ENCODE measurements at places on chromosomes 4 and X. TPM values are rescaled to one million over a fixed set of nuclear protein-coding genes. Genes with fewer than 3 reads are reported as not detected.

The ABCG2 gene
- 0.48 TPM for total RNA-seq

The PPARGC1A gene
- not detected for total RNA-seq

- H3K27ac ChIP-seq = no peak overlapping the region
- H3K36me3 ChIP-seq = peaks cover 18% of the 10 kb centered on the region
- no peaks in the 10 kb centered on the region for H3K4me1 ChIP-seq
- no peak overlapping the region for H3K4me3 ChIP-seq
Observed at GRCh38 chrX:63889001-63889400, 104.0 kb upstream of the ARHGEF9 start.

The FMR1NB gene
- total RNA-seq = not detected

DNA sequence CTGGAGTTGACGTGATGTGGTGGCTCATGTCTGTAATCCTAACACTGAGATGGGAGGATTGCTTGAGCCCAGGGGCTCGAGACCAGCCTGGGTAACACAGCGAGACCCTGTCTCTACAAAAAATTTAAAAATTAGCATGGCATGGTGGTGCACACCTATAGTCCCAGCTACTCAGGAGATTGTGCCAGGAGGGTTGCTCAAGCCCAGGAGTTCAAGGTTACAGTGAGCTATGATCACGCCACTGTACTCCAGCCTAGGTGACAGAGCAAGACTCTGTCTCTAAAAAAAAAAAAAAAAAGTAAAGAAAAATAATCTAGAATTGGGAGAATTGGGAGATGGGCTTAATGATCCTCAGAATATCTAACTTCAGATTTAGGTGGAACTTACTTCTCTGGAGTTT, 51.1 kb downstream of the MSN start:
- H3K4me3 ChIP-seq = no peak overlapping the region
- no peak for DNase-seq
- H3K27ac ChIP-seq = peak overlapping the region; percentile 60
- H3K4me1 ChIP-seq = peaks cover 83% of the 10 kb centered on the region

All from natural killer cell treated with Interleukin-12 subunit alpha and Interleukin-12 subunit beta and Interleukin-15 and Interleukin-18, amount 100 ng/mL, for 72 hours (primary cell).